ENCODE measurements at places on chromosomes 4 and X.

DNA sequence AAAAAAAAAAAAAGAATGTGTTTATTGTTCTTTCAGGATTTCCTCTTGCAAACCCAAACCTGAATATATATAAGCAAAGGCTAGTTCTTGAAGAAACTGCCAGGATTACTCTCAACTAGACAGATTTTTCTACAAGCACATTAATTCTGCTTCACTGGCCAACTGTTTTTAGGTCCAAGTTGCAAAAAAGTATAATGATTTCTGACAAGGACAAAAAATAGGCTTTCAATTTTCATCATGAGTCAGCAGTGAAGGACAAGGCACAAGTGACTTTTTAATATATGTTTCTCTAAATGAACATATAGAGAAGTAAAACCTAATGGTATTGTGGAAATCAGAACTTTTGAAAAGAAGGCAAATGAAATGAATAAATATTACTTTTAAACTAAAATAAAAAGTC lies 73.7 kb downstream of the ELOVL6 start:
- DNase-seq = no peak

DNA sequence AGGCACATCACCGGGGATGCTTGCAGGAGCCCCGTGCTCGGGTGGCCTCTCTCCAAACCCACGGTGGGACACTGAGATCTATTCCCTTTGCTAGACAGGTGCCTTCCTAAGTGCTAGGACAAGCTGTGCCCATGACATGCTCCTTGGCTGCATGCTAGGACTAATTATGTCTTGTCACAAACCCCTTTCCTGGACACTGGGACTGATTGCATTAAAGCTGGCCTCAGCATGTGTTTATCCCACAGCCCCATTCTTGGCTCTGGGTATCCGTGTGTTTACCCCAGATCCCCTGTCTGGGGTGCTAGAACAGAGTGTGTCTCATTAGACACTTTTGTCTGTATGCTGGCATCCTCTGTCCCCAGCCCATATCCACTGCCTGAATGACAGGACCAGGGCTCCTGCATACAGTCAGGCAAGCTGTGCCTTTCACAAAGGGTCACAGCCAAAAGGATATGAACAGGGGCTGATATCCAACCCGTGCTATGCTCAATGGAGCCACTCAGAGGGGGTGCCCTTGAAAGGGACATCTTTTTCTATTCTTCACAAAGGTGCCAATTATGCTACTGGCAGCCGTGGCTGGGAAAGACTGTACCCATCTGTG lies 9.2 kb upstream of the IQSEC2 start:
- no peak for DNase-seq

- DNase-seq = peak; percentile 78
Measured at GRCh38 chr4:181143250-181143854, 1099.8 kb upstream of the TENM3 start.

- DNase-seq = peak; percentile 70
Measured at GRCh38 chr4:6546681-6547447, 28.1 kb upstream of the MAN2B2 start.

DNA sequence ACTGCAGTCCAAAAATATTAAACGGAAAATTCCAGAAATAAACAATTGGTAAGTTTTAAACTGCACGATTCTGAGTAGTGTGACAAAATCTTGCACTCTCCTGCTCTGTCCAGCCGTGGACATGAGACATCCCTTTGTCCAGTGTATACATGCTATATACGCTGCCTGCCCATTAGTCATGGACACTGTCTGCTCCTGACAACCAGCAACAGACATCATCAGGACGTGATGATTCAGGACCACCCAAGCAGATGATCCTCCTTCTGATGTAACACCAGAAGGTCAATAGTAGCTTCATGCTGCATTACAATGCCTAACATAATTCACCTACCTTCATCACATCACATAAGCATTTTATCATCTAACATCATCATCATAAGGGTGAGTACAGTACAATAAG lies 36.3 kb downstream of the ATRX start:
- DNase-seq = no peak

GRCh38 chrX:13188731-13189309 lies 131.0 kb downstream of the ATXN3L start:
- no peak for DNase-seq

DNA sequence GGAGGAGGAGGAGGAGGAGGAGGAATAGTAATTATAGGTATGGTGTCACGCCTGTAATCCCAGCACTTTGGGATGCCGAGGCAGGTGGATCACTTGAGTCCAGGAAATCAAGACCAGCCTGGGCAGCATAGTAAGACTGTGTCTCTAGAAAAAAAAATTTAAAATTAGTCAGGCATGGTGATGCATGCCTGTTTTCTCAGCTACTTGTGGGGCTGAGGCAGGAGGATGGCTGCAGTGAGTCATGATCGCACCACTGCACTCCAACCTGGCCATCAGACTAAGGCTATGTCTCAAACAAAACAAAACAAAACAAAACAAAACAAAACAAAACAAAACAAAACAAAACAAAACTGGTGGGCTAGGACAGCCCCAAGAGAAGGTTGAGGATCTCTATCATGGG lies 3.0 kb downstream of the STARD8 start:
- DNase-seq = no peak

DNA sequence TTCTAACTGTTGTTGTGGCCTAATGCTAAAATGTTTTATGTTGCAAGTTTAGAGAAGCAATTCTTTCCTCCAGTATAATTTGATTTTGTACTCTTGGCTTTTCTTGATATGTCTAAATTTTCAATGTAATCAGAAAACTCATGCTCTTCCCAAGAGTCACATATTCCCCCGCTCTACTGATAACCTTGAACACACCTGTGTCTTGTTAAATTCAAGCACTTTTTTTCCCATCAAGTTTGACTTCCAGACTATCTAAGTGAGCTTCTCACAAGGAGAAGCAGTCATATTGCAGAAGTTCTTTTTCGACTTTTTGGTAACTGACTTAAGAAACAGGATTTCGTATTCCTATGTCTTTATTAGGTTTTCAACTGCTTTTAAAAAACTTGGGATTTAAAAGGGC lies 7.4 kb upstream of the ADH4 start:
- DNase-seq = no peak

GRCh38 chr4:155514628-155515027 lies 137.9 kb upstream of the MAP9 start:
- no peak for DNase-seq

DNA sequence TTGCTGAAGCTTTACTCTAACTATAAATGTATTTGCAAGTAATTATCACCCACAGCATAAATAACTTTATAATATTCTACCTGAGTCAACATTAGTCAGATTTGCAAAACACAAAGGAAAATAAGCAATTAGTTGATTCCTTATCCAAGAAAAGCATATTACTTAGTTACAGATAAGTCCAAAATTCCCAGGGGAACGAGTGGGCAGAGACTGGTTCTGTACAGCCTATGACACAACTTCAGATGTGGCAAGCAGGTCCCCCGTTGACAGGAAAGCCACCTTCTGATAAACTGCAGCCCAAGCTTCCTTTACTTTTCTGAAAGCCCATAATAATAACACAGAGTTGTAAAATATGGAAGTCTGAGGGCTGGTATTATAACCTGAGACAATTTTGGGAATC lies 62.4 kb upstream of the NDP start:
- no peak for DNase-seq

GRCh38 chr4:128682942-128683666 lies 126.4 kb upstream of the JADE1 start:
- DNase-seq = no peak

- no peak for DNase-seq
Measured at GRCh38 chr4:174946246-174946645, 28.1 kb downstream of the ADAM29 start.

DNA sequence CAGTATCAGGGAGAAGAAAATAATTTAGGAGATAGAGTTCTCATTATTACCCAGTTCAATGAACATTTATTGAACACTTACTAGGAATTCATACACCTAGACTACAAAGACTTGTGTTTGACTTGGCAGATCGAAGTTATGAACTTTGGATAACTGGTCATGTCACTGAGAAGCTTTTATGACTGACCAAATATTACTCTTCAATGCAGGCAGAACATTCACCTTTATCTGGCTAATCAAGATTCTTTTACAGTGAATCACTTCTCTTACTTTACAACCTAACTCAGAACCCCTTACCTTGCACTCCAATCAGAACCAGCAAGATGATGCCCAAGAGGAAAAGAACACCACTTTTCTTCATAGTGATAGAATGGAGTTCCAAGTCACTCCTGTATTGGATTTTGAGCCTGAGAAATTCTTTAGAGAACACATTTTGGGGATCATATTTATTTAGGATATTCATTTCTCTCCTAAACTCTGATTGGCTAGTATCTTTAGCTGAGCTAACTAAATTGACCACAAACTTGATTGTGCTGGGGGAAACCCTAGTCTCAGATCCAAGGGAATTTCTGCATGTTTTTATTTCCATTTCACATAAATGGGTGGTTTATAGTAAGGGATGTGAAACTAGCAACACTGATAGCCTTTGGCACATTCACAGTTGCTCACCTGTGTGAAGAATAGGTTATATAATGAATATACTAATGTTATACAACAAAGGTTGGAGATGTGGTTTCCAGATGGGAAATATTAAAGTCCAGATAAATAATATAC lies at the start of gene CXCL9:
TSS of gene CXCL9 (minus strand) at position 421 of the 774 bp plus-strand sequence. CDS start at position 361, 60 bp downstream.
- no peak for DNase-seq

GRCh38 chr4:7160951-7161440 lies 31.3 kb upstream of the SORCS2 start:
- no peak for DNase-seq

DNA sequence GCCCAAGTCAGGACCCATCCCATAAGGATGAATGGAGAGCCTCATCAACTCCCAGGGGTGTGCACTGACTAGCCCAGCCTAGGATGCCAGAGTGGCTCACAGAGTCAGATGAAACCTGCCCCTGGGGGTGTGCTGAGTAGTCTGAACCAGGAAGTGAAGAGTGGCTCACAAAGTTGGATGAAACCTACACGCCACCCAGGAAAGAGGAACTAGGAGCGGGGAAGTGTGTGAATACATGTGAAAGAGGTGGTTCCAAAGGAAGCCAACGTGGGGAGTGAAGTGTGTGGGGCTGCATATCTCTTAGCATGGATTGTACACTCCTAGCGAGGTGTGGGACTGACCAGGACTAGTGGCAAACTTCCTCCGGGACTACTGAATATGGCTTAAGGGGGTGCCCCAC lies 902.1 kb upstream of the NDST4 start:
- no peak for DNase-seq

GRCh38 chr4:75004755-75005668 lies 72.1 kb downstream of the PARM1 start:
- no peak for DNase-seq

DNA sequence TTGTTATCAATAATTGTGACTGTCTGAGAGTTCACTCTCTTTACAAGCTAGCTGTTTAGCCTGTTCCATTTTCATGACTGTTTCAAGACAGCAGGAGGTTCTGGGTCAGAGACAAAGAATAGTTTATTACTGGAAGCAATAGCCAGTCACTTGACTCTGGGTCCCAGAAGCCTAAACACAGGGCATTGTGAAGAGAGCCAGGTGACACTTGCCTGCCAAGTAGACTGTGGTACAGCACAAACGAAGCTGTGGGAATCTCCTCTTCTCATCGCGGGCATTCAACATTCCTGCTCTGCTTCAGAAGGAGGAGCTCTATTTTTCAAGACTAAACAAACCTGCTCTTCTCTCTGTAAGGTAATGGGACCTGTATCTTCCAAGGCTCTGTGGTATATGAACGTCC lies 485.1 kb downstream of the TRIML1 start:
- no peak for DNase-seq

- no peak for DNase-seq
Measured at GRCh38 chr4:139242511-139243051, 37.4 kb downstream of the MGARP start.

GRCh38 chrX:10173331-10173900 lies 16.6 kb downstream of the CLCN4 start:
- no peak for DNase-seq
